ENCODE measurements at places on chromosomes 6 and 20.

GRCh38 chr20:25039697-25040437, 18.1 kb downstream of the ACSS1 start:
- DNase-seq, result no peak

DNA sequence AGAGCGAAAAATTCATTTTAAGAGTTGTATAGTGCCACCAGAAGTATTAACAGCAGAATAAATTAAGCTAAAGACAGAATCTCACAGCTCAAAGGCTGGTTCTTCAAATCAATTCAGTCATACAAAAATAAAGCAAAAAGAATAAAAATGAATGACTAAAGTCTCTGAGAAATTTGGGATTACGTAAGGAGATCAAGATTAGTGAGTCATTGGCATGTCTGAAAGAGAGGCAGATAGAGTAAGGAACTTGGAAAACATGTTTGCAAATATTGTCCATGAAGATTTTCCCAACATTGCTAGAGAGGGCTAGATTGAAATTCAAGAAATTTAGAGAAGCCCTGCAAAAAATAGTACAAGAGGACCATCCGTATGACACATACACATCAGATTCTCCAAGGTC, 1413.9 kb upstream of the ADGRB3 start:
- no peak for DNase-seq

DNA sequence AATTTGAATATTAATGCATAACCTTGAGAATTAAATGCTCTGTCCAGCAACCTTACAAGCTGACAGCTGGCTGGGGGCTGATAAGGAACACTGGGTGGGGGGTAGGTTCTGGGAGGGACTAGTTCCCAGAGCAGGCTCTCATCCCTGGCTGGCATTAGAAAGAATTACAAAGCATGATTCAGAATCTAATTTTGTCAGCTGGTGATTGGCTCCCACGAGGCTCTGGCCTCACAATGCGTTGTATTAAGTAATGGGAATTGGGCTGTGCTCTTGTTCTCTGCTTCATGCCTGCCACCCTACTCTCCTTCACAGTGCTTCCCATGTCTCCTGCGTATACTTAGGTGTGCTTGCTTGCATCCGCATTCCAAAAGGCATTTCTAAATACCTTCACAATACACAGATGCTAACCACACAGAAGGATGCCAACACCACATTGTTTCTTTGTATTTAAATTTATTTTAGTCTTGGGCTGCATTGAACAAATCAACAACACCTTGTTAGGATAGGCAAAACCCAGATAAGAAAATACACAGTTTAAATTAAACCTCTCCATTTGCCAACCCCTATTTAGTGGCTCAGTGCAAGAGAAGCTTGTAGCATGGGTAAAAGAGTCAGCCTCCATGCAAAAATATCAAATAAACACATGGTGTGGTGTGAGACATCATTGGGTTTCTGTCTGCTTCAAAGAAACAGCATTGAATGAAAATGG, 434.5 kb upstream of the JAG1 start:
- no peak for DNase-seq

DNA sequence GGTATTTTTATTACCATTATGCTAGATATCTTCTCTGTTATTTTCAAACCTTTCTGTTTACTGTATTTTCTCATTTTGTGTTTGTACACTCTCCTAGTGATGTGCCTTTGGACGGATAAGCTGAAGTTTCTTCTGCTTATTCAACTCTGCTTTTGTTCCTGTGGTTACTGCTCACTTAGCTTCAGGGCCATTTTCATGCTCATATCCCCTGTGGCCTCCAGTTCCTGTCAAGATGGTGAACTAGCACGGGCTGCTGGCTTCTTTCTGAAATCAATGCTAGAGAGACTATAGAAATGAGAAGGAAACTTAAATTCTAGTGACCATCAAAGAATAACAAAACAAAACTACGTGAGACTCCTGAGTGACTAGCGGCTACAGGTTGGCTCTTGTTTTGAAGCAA, 6.8 kb upstream of the CST8 start:
- no peak for DNase-seq

GRCh38 chr20:25327521-25328235, 63.0 kb downstream of the ABHD12 start:
- no peak for DNase-seq

- DNase-seq, result no peak
These were observed 27.0 kb downstream of the SNAI1 start for GRCh38 chr20:50009521-50010454.

GRCh38 chr6:9789201-9789600, 625.7 kb downstream of the TFAP2A start:
- DNase-seq, result no peak

Data from activated CD4-positive, alpha-beta T cell treated with anti-CD3 and anti-CD28 coated beads for 1 hour (primary cell).